Heart right ventricle (tissue), 16 donors: ENCODE measurements at places on chromosomes 1 and 21. TPM values are rescaled to one million over a fixed set of nuclear protein-coding genes. Genes with fewer than 3 reads are reported as not detected.

The LRRN2 gene
- 1.1 TPM for total RNA-seq

The LBR gene
- 11.1 TPM for total RNA-seq

DNA sequence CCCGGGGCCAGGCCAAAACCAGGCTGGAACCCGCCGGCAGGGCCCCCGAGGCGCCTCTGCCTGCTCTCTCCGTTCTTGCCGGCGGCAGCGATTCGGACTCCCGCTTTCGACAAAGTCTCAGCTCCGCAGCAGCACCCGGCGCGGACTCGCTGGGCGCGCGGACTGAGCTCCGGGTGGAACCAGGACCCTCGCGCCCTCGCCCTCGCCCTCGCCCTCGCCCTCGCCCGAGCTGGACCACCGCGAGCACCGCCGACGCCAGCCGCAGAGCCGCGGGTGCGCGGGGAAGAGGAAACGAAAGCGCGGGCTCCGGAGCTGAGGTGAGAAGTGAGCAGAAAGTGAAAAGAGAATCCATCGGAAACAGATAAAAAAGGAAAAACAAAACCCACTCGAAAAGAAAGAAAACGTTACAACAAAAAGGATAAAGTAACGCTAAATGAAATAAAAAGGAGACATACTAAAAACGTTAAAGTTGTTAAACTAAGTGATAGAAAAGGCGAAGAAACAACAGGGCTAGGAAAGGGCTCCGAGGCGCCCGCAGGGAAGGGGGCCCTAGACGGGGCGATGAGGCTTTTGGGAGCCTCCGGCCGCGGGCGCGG, 64.9 kb downstream of the MEF2D start:
- DNase-seq = no peak

The SPRR1A gene
- not detected for total RNA-seq

The AHDC1 gene
- 46.5 TPM for total RNA-seq

GRCh38 chr1:36160949-36161485, 5.1 kb downstream of the MAP7D1 start:
- DNase-seq = peak; percentile 82

The OR10Z1 gene
- not detected for total RNA-seq

DNA sequence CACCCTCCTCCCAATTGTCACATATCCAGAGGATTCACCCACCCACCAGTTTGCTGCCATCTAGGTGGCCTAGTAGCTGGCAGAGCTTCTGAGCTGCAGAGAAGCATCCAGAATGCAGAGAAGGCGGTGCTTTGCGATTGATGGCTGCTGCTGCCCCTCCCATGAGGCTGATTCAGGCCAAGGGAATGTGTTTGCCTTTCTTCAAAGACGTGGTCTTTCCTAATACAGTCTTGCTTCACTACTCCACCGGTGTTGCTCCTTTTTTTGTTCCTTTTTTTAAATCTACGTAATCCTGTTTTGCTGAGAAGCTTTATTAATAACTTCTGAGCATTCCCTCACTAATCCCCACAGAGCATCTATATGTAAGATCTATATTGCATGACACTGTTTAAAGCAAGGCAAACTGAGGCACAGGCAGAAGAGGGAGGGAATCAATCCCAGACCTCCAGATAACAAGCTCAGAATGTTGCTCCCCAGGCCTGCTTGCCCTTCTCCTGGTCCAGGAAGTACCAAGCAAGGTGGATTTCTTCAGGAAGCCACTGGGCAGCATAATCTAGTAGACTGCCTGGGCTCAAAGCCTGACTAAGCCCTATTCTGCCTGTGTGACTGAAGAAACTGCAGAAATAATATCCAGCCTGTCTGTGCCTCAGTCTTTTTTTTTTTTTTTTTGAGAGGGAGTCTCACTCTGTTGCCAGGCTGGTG, 275.5 kb upstream of the FMN2 start:
- DNase-seq = no peak

DNA sequence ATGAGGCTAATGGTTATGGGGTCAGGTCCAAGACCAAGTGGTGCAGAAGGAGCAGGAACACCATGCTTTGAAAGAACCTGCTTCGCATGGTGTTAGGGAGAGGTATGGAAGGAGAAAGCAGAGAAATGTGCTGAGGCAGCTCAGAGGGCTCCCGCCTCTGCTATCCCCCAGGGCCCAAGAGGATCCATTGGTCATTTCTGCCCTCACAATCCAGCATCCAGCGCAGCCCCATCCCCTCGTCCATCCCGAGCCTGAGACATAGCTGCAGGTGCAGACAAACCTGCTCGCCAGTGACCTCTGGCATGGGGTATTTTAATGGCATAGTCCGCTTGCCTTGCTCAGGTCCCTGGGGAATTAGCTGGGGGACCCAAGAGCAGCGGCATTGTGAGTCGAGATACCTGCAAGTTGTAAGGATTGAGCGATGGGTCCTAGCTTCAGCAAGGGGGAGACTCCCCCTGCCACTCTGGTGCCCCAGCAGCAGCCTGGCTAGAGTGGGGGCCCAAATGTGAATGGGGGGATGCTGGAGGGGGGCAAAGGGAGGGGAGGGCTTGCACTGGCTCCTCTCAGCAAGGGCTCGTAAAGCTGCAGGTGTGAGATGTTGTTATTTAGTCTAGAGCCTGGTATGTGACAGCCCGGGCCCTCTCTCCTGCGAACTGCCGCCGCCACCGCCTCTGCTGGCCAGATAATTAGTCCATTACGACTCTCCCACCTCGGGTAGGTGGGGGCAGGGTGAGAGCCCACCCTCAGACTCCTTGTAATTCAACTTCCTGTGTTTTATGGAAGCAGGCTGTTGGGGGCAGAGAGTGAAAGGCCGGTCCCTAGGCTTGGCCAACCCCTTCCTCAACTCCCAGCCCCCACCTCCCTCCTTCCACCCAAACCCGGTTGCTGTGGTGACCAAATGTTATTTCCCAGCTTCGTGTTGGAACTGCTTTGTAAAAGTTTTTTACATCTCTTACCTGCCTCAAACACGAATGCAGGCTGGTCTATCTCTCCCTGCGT, 118.8 kb downstream of the RNF220 start:
- no peak for DNase-seq

GRCh38 chr1:3389093-3389833, 65.2 kb upstream of the ARHGEF16 start:
- DNase-seq = no peak

The JAM2 gene
- total RNA-seq = 41.6 TPM

DNA sequence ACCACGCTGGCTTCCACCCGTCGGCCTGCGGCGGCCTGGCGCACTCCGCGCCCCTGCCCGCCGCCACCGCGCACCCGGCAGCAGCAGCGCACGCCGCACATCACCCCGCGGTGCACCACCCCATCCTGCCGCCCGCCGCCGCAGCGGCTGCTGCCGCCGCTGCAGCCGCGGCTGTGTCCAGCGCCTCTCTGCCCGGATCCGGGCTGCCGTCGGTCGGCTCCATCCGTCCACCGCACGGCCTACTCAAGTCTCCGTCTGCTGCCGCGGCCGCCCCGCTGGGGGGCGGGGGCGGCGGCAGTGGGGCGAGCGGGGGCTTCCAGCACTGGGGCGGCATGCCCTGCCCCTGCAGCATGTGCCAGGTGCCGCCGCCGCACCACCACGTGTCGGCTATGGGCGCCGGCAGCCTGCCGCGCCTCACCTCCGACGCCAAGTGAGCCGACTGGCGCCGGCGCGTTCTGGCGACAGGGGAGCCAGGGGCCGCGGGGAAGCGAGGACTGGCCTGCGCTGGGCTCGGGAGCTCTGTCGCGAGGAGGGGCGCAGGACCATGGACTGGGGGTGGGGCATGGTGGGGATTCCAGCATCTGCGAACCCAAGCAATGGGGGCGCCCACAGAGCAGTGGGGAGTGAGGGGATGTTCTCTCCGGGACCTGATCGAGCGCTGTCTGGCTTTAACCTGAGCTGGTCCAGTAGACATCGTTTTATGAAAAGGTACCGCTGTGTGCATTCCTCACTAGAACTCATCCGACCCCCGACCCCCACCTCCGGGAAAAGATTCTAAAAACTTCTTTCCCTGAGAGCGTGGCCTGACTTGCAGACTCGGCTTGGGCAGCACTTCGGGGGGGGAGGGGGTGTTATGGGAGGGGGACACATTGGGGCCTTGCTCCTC, 1.9 kb downstream of the OLIG2 start:
- DNase-seq = no peak

The RHCE gene
- 0.99 TPM for total RNA-seq
